ENCODE measurements at places on chromosomes 3 and 15.

DNA sequence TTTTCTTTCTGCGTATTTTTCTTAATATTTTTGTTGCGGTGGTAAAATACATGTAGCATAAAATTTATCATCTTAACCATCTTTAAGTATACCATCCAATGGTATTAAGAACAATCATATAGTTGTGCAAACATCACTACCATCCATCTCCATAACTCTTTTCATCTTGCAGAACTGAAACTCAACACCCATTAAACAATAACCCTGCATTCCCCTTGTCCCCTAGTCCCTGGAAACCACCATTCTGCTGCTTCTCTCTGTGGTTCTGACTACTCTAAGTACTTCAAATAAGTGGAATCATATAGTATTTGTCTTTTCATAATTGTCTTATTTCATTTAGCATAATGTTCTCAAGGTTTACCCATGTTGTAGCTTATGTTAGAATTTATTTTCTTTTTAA lies 67.3 kb upstream of the EOMES start:
- no peak for DNase-seq

- DNase-seq: no peak
Measured at GRCh38 chr3:56154297-56154696, 314.0 kb downstream of the ERC2 start.

DNA sequence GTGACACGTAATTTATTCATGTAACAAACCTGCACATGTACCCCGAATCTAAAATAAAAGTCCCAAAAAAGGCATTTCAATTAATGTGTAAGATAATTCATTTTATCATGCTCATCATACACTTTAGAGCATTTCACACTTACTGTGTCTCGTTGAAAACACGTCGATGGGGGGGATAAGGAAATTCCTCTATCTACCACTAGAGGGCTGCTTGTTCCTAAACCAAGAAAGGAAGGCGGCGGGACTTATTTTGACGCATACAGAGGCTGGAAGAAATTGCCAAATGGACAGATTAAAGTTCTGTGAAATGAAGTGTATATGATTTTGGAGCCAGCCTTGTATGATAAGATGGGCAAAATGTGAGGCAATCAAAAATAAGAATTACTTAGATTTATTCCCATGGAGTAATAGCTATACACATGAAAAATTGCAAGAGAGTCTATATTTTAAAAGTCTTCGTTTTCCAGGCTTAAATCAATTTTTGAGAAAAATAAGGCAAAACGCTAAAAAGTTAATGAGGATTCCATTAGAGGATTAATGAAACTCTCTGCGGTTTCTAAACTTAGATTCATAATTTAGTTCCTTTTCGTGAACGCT lies 346.8 kb downstream of the CNTN3 start:
- DNase-seq: no peak

DNA sequence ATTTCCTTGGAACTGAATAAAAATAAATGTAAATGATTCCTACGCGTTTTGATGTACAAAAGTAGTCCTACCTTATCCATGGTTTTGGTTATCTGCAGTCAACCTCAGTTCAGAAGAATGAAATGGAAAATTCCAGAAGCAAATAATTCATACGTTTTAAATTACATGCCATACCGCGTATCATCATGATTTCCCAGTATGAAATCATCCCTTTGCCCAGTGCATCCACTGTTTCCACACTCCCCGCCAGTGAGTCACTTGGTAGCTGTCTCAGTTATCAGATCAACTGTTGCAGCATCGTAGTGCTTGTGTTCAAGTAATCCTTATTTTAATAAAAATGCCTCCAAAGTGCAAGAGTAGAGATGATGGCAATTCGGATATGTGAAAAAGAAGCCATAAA lies 9.1 kb upstream of the MFSD1 start:
- no peak for DNase-seq

DNA sequence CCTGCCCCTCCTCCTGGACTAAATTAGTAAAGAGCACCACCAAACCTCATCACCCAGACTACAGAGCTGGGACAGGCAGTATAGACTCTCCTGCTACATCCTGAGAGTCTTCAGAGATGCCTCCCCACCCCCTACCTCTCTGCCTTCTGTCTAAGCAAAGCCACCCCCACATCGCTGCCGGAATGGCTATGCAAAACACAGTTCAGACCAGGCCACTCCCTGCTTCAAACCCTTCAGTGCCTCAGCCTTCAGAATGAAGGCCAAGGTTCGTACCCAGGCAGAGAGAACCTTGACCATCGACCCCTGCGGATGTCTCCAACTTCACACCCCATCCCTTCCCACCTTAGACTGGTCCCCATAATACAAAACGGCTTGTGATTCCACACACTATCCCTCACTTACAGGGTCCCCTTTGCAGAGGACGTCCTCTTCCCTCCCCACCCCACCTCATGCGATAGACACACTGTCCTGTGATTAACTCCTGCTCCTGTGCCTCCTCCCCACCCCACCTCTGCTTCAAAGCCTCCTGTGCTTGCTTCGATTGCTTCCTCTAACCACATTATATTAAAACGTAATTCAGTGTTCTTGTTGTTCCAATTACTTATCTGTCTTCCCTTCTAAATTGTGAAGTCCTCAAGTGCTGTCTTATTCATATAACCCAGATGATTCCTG lies 175.3 kb downstream of the UACA start:
- DNase-seq: peak; percentile 17

- DNase-seq: no peak
Measured at GRCh38 chr15:81859737-81860516, 185.9 kb downstream of the MEX3B start.

DNA sequence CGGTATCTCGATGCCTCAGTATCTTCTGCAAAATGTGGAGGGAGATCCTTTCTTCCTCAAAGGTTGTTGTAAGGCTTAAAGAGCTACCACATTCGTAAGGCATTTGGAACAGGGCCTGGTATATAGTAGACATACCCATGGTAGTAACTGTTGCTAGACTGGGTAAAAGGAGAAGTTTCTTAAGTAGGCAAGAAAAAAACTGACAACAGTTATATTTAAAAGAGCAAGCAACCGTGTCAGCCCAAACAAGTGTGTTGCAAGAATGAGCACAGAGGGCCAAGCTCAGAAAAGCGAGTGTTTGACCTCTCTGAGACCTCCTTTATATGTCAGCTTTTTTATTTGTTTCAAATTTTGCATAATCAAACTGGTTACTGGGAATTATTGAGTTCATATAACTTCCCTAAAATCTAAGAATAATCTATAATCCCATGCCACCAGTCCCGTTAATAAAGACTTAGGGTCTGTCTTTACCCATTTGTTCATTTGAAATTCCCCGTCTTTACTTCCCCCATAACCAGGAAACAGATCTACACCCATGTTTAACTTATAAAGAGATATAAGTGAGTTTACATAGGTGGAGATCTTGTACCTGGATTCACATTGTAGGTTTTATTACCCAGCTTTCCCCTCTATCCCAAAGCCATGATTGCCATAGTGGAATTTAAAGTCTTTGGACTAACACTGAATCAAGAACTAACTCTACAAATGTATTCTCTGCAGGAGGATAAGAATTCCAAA lies 7.3 kb downstream of the B3GNT5 start:
- no peak for DNase-seq

DNA sequence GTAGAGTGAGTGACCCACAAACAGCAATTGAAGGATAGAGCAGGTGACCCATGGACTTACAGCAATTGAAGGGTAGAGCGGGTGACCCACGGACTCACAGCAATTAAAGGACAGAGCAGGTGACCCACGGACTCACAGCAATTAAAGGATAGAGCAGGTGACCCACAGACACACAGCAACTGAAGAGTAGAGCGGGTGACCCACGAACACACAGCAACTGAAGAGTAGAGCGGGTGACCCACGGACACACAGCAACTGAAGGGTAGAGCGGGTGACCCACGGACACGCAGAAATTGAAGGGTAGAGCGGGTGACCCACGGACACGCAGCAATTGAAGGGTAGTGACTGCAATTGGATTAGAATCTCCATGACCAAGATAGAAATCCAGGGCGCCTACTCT lies 9.8 kb upstream of the TNK2 start:
- DNase-seq: no peak

DNA sequence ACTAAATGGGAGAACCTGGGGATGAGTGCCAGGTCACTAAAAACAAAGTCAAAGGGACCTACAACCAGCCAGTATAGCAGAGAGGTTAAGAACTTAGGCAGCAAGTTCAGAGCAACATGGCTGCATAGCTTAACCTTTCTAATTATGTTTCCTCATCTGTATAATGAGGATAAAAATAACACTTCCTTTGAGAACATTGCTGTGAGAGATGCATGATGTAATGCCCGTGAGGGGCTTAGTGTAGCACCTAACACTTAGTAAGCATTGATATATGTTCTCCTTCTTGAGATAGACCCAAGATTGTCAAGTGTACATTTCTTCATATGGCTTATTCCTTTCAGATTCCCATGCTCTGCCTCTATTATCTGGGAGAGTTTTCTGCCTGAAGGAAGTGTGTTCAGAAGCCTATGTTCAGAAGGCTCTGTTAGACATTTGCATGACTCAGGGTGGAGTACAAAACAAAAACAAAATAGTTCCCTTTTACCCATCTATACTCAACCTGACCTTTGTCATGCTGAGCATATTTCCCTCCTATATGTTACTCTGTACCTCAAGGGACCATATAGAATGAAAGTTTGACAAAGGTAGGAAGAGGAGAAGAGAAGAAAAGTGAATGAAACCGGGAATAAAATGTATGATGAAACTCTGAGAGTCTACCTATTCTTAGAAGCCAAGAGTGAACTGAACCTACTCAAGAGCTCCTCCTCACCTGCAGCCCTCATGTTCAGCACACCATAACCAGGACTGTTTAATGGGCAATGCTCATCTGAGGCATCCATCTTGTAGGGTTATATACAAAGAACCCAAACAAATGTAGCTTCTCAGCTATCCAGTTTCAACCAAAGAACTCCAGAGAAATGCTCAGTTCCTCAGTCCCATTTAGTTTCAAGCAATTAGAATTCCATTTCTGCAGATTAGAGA lies 70.7 kb upstream of the KCNMB2 start:
- DNase-seq: no peak

- DNase-seq: no peak
Measured at GRCh38 chr3:111338059-111338698, 203.8 kb upstream of the CD96 start.

GRCh38 chr3:97291901-97292300 lies 472.7 kb upstream of the ARL6 start:
- DNase-seq: no peak

DNA sequence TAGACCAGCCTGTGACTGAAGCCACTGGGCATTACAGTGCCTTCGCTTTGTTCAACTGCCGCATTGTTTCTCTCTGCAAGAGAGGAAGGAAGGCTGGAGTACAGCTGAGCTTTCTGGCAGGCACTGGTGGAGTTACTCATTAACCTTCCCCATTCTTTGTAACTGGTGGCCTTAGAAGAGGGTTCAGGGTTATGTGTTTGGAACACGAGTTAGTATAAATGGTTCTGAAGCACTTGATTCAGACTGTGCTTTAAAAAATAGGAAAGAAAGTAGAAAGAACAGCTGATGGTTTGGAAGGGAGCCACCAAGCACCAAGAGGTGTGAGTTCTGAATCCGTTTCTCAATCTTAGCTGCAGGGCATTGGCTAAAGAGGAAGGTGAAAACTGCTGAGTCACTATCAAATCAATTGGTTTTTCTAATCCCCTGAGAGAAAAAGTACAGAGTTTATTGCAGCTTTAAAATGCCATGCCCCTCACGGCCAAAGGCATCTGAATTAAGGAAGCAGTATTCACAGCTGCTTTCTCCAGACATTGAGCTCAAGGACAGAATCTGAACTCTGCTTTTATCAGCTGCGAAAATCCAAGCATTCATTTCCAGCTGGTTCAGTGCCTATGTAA lies 3.6 kb downstream of the HGD start:
- no peak for DNase-seq

DNA sequence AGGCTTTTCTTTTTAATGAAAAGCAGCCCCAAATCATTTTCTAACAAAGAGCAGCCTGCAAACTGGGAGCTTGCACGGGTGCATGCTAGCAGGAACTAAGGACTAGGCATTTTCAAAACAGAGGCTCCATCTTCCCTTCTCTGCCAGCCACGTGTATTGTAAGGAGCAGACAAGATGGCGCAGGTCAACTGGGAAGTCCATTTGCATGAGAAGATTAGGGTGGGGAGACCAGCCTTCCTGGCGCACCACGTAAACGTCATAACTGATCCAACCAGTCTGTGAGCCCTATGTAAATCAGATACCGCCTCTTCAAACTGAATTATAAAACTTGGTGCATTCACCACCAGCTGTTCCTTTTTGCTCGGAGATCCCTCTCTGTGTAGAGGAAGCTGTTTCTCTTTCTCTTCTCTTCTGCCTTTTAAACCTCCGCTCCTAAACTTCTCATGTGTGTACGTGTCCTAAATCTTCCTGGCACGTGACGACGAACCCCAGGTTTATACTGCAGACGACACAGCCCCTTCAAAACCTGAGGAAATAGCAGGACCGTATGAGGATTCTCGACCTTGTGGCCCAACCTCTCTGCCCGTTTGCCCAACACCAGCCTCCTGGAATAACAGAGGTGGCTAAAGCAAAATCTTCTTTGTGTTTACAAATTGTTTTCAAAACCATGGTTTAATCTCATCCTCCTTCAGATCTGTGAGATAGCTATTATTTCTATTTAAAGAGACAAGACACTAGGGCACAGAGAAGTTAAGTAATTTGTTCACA lies 26.4 kb upstream of the SLC30A4 start:
- no peak for DNase-seq

GRCh38 chr3:197533927-197534725 lies 21.6 kb downstream of the BDH1 start:
- no peak for DNase-seq

DNA sequence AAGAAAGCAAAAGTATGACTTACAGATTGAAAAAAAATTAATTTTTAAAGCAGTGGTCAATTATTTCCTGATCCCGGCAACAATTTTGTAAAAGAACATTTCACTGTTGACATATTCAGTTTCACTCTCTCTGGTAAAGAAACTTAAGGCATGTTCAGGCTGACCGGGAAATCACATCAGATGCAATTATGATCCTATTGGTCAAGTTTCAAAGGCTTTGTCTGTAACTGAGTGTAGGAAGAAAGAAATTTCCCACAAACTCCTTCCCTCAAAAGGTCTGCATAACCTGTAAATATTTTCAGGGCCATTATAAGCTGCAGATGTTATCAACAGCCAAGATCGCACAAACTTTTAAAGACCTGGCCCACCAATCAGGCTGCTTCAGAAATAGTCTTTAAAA lies 205.4 kb upstream of the IGF1R start:
- DNase-seq: no peak

DNA sequence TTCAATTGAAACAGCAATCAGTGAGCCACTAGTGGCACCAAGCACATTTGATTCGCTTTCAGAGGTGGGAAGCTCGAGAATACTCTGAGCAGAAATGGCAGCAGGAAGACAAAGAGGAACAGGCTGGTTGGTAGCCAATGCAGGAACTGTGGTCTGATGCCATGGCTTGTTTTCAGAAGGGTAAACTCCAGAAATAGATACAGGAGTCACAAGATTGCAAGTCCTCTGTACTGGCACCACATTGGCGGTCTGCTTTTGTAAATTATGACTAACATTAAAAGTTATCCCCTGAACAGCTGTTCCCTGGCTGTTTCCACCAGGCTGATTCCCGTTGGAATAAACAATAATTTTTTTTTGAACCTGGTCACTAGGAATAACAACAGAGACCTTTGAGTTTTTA lies 35.5 kb downstream of the USF3 start:
- DNase-seq: no peak

- no peak for DNase-seq
Measured at GRCh38 chr3:217948-218347, 21.4 kb downstream of the CHL1 start.
